NCI-H1105 (cell line): ENCODE measurements at places on chromosomes 13 and 19.

DNA sequence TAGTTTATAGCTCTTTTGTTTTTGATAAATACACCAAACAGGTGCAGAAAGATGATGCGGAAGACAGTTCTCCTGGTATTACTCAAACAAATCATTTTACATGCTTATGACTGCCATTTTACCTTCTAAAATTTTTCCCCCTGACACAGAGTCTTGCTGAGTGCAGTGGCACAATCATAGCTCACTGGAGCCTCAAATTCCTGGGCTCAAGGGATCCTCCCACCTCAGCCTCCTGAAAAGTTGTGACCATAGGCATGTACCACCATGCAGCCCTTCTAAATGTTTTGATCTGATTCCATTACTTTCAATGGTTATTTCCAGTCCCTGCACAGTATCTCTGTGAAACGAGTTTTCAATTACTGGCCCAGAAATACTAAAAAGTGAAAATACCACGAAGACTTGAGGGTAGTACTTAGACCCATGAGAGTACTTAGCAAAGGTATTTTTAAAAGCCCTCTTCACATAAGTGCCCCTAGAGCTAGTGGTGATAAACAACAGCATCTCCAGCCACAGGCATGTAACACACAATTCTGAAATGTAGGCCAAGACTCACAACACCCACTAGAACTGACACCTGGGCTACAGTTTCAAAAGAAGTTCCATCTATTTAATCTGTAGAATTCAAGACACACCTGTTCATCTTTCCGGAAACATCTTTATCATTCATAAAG, 11.3 kb downstream of the HSPH1 start:
- DNase-seq: no peak

DNA sequence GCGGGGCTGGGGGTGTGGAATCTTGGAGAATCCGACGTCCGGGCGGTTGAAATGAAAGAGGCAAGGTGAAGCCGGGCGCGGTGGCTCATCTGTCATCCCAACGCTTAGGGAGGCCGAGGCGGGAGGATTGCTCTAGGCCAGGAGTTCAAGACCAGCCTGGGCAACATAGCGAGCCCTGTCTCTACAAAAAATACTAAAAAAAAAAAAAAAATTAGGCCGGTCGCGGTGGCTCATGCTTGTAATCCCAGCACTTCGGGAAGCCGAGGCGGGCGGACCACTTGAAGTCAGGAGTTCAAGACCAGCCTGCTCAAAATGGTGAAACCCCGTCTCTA, 225 bp upstream of the GARIN5A start:
- no peak for DNase-seq

- DNase-seq: no peak
Measured at GRCh38 chr13:38990693-38991092, at the start of gene STOML3. Gene STOML3, minus strand, starts transcription at chr13:38990831. Its CDS starts 110 bp downstream, at chr13:38990721.

DNA sequence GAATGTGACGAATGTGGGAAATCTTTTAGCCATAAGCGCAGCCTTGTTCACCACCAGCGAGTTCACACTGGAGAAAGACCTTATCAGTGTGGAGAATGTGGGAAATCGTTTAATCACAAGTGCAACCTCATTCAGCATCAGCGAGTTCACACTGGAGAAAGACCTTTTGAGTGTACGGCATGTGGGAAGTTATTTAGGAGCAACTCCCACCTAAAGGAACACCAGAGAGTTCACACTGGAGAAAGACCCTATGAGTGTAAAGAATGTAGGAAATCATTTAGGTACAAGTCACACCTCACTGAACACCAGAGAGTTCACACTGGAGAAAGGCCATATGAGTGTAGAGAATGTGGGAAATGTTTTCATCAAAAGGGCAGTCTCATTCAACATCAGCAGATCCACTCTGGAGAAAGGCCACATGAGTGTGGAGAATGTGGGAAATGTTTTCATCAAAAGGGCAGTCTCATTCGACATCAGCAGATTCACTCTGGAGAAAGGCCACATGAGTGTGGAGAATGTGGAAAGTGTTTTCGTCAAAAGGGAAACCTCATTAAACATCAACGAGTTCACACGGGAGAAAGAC, 7.6 kb downstream of the ZNF776 start:
- no peak for DNase-seq

- DNase-seq: no peak
Measured at GRCh38 chr13:64234255-64234654, 2818.6 kb upstream of the PCDH20 start.

GRCh38 chr19:21269813-21270212, 59.4 kb downstream of the ZNF708 start:
- DNase-seq: no peak

GRCh38 chr19:47428177-47428894, 9.0 kb upstream of the MEIS3 start:
- DNase-seq: peak; percentile 100

GRCh38 chr19:47239610-47240296, 8.8 kb upstream of the BBC3 start:
- DNase-seq: peak; percentile 89

DNA sequence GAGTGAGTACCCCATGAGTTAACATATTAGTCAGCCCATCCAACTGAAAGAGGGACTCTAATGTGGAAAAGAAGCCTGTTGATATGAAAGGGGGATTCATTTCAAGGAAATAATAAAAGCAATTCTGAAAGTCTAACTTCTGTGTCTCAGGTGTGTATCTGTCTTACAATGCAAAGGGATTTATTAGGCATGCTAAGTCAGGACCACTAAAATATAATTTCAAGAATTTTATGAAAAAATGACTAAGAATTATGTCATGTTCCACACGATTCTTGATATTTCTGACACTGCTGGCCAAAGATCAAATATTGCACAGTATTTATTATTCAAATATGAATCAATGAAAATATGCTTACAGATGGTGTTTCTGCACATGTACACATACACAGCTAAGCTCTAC, 130.8 kb downstream of the KLF12 start:
- DNase-seq: no peak

GRCh38 chr13:90867336-90867683, 480.2 kb upstream of the MIR17HG start:
- DNase-seq: peak; percentile 38
